ENCODE measurements at places on chromosomes 1 and 21.

DNA sequence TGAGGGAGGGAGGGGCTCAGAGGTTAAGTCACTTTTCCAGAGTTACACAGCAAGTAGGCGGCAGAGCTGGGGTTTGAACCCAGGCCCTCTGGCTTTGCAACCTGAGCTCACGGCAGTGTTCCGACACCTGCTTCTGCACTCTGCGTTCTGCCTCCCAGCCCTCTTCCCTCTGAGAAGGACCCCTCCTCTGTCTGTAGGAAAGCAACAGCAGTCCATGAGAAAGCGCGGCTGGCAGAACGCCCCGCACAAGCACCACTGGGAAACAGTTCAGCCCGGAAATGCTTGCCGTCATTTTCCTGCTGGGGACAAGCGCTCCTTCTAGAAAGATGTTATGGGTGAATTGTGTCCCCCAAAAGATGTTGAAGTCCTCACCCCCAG, 241.1 kb downstream of the NPHP4 start:
- DNase-seq: no peak

DNA sequence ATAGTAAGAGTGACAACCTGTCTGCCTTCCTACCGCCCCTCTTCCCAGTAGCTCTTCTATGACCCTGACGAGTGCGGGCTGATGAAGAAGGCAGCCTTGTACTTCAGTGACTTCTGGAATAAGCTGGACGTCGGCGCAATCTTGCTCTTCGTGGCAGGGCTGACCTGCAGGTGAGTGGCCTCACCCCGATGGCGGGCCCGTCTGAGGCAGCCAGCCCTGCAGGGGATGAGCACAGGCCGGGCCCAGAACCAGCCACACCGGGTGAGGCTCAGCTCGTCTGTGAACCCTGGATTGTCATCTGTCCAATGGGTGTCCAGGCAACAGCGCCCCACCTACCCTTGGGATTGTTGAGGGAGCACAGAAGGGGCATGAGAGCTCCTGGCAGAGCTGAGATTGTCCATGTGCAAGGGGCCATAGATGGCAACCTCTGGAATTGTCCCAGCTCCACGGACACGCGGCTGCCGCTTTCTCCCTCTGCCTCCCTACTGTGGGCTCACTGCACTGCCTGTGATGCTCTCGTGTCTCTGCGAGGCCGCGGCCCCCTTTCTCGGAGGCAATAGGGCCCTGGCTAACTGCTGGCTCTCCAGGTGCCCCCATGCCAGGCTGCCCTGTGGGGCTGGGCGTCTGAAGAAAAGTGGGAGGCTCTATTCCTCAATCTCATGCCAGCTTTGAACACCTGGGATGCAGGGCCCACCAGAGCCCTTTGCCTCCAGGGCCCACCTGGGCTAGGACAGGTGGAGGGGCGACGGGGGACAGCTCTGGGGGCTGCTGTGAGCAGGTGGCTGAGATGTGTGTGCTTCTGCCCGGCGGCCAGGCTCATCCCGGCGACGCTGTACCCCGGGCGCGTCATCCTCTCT, 50.0 kb upstream of the LRRC3 start:
- DNase-seq: no peak

GRCh38 chr21:38258521-38259485, 2.0 kb downstream of the KCNJ15 start:
- DNase-seq: peak; percentile 89

DNA sequence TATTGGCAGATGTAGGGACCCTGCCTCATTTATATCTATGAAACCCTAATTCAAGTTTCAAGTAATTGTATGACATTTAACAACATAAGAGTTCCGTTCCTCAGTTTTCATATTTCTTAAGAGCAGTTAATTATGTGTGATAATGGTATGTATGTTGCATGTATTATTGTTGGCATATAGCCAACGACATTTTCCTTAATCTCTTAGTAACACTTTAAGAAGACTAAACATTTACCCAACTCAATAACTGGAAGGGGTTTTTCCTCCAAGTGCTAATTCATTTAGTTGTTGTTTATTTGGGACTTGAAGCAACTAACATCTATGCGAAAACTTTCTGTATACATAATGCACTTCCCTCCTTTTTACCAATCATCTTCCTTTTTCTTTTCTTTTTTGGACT, 1.5 kb upstream of the RALGPS2 start:
- DNase-seq: no peak

DNA sequence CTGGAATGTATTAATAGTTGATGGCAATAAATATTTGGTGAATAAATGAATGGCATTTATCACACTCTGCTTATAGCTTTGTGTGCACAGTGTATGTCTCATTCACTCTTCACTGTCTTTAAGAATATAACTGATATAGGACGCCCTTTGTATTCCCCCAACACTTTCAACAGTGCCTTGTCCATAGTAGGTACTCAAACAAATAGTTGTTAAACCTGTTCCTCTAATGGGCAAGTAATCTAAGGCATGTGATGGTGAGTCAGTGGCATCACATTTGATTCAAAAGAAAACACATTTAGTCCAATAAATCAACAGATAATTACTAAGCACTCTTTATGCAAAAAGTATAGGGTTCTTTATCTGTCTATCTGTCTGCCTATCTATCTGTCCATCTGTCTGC, 11.2 kb upstream of the RXRG start:
- DNase-seq: no peak

DNA sequence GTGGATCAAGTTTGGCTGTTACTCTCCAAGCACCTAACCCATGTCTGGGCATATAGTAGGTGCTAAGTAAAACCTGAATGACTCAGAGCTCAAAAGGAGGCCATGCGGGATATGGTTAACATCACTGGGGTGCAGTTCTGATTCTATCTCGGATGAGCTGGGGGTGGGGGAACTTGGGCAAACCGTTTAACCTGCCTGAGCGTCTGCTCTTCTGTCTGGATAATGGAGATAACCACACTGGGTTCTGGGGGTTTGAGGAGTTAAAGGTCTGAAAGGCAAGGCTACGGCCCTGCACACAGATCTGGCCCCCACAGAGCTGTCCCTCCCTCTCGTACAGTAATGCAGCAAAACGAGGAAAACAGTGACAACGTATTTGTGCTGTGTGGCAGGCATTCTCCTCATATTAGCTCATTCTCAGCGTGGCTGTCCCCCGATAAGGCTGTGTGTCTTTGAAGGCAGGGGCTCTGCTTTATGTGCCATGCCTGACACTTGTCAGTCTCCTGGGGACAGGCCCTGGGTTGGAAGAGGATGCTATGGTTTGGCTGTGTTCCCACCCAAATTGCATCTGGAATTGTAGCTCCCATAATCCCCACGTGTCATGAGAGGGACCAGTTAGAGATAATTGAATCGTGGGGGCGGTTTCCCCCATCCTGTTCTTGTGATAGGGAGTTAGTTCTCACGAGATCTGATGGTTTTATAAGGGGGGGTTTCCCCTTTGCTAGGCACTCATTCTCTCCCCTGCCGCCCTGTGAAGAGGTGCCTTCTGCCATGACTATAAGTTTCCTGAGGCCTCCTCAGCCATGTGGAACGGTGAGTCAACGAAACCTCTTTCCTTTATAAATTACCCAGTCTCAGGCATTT, 6.8 kb upstream of the ALDH4A1 start:
- no peak for DNase-seq

- no peak for DNase-seq
These were observed 48.9 kb downstream of the KIAA1614 start for GRCh38 chr1:180961622-180962021.

- DNase-seq: no peak
These were observed 70.4 kb downstream of the DMAP1 start for GRCh38 chr1:44283524-44284173.

DNA sequence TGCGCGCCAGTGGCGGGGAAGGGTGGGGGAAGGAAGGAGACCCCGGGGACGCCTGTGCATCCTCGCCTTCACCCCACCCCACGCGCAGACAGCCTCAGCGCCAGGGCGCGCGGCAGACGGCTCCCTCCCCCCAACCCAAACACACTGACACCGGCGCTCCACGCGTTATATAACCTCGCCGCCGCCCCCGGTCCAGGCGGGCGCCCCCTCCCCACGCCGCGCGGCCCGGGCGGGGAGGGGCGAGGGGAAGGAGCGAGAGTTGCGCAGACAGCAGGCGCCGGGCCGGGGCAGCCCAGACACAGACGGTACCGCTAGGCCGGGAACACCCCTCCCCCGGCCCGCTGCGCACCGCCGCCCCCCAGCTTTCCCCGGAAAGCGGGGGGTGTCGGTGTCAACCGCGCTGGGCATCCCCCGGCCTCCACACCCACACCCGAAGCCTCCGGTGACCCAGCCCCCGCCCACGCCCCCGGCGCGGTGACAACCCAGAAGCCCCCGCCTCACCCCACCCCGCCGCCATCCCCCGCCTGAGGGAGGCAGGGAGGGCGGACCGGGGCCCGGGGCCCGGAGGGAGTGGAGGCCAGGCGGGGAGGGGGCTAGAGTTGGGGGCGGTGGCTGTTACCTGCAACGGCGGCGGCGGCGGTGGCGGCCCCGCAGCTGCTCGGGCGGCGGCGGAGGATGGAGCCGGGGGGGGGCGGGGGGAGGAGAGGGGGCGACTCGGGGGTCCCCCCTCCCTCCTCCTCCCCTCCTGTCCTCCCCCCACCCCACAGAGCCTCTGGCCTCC, 432 bp downstream of the AKT3 start:
- DNase-seq: no peak

GRCh38 chr1:93348104-93348728, 2.5 kb downstream of the DR1 start:
- no peak for DNase-seq

DNA sequence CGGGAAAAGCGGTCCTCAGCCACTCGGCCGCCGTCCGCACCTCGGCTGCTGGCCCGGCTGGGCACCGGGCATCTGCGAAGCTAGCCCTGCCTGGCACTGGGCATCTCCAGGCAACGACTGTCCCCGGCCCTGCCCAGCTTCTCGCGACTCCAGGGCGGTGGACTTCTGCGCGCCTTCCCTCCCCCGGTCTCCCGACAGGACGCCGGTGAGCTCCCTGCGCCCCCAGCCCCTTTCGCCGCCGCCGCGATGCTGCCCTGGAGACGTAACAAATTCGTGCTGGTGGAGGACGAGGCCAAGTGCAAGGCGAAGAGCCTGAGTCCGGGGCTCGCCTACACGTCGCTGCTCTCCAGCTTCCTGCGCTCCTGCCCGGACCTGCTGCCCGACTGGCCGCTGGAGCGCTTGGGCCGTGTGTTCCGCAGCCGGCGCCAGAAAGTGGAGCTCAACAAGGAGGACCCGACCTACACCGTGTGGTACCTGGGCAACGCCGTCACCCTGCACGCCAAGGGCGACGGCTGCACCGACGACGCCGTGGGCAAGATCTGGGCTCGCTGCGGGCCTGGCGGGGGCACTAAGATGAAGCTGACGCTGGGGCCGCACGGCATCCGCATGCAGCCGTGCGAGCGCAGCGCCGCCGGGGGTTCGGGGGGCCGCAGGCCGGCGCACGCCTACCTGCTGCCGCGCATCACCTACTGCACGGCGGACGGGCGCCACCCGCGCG, 514 bp downstream of the FAM43B start:
- DNase-seq: no peak

DNA sequence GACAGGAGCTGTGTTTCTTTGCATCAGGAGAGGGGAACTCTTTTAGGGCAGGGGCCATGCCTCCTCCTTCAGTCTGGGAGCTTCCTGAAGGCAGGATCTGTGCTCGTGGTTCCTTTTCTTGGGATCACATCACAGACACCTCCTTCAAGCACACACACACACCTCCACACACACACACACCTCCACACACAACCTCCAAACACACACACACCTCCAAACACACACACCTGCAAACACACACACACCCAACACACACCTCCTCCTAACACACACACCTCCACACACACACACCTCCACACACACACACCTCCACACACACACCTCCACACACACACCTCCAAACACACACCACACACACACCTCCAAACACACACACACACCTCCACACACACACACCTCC, 10.5 kb downstream of the LGR6 start:
- no peak for DNase-seq

DNA sequence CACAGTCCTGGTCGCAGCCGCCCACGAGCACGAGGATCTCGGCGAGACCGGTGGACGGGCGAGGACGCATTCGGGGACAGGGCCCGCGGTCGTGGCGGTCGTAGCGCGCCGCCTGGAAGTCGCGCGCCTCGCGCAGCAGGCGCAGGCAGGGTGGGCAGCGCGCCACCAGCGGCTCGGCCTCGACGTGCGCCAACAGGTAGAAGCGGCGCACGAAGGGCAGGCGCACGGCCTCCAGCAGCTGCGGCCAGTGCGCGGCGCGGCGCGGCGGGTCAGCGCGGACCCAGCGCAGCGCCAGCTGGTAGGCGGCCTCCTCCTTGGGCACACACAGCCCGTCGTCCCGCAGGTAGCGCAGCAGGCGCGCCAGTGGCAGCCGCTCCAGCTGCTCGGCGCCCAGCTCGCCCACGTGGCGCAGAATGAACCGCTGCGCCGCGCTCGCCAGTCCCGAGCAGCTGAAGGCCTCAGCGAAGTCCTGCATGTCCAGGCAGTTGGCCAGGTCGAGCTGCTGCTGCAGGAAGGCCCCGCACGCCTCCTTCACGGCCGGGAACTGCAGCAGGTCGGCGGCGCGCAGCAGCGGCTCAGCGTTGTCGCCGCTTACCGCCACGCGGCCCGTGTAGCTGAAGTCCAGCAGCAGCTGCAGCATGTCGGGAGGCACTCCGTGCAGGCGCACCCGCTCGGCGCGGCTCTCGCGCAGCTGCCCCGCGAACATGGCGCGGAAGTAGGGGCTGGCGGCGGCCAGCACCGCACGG, 573 bp downstream of the KLHL21 start:
- DNase-seq: no peak

DNA sequence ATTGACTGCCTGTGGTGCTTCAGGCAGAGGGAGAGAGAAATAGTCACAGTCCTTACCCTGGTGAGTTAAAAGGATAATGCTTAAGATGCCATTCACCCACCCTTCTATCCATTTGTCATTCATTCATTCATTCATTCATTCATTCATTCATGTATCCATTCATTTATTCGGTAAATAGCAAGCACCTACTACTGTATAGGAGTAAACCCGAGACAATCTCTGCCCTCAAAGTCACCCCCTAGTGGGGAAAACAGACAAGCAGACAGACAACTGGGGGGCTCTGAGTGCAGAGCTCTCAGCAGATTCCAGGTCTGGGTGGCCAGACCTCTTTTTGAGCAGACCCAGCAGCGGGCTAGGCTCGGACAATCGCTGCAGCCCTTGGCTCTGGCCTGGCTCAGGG, 14.1 kb upstream of the ACTL8 start:
- DNase-seq: no peak

GRCh38 chr1:154326546-154327465, 1.5 kb downstream of the ATP8B2 start:
- no peak for DNase-seq
